ENCODE measurements at places on chromosomes 4 and X. TPM values are rescaled to one million over a fixed set of nuclear protein-coding genes. Genes with fewer than 3 reads are reported as not detected.

DNA sequence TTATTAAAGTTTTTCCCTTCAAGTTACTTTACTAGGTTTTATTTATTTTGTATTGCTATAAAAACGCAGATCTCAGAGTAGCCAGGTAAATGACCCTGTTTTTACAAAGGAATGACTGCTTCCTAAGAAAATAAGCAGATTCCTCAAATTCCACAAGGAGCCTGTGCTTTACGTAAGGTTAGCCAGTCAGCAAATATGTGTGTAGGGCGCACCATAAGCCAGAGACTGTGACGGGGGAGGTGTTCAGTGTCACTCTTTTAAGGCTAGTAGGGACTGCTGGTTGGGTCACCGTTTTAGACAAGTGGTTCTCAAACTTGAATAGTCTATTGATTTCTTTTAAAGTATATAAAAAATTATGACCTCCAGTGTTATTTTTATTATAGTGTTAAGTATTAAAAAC is 119.9 kb downstream of the ANK2 start:
- DNase-seq, result no peak

DNA sequence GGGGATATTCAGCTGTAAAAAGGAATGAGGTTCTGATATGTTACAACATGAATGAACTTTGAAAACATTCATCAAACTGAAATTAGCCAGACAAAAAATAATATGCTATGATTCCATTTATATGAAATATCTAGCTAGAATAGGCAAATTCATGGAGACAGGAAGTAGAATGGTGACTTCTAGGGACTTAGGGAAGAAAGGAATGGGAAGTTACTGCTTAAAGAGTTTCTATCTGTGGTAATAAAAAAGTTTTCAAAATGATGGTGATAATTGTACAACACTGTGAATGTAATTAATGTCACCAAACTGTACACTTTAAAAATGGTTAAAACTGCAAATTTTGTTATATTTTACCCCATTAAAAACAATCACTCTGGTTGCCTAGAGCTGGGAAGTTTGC is 30.2 kb downstream of the SMIM14 start:
- DNase-seq, result no peak

Gene CD38
- 22.8 TPM for total RNA-seq

- no peak for DNase-seq
Measured at GRCh38 chrX:44898411-44899221, 25.6 kb downstream of the KDM6A start.

- DNase-seq, result no peak
Measured at GRCh38 chr4:57412259-57413054, 302.3 kb upstream of the IGFBP7 start.

Gene IL13RA2
- not detected for total RNA-seq

Gene NXF2B
- total RNA-seq, result not detected

Gene INTU
- not detected for total RNA-seq

DNA sequence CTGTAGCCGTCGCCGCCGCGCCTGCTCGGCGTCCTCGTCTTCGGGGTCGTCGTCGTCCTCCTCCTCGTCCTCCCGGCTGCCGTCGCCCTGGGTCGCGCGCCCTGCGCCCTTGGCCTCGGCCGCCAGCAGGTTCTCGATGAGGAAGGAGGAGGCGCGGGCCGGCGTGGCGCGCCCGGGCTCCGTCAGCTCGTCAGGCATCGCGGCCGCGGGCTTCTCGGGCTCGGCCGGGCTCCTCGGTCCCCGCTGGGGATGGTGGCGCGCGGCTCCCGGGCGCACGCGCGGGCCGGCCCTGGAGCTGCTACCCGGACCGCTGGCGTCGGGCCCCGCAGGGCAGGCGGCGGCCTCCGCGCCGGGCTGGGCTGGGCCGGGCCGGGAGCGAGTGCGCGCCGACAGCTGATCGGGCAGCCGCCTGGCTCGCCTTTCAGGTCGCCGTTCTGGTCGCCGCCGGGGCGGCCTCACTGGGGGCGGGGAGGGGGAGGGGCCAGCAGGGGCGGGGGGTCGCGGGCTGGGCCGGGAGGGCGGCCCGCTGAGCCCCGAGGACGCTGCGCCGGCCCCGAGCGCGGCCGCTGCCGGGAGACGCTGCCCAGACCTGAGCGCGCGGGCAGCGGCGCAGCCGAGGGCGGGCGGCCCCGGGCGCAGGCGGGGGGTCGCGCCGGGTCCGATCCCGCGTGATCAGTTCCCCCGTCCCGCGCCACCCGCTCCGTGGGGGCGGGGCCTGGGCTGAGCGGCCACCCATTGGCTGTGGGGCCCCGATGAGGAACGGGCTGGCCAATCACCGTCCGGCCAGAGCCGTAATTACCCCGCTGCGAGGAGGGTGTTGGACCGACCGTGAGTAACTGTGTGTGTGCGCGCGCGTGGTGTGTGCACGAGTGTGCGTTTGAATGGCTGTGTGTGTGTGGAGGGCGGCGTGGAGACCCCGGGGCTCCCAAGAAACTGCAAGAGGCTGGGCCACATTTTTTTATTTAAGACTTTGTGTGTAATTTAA is at the start of gene HMX1:
TSS of gene HMX1 (minus strand) at position 423 of the 985 bp plus-strand sequence. CDS start at position 198, 225 bp downstream.
- DNase-seq, result no peak

Gene SPANXN4
- total RNA-seq, result not detected

Gene HSFX2
- total RNA-seq, result not detected

Gene MAGEC2
- not detected for total RNA-seq

GRCh38 chr4:25401066-25401465 is 24.0 kb downstream of the ANAPC4 start:
- DNase-seq, result no peak

GRCh38 chrX:78957049-78957767 is 12.0 kb downstream of the P2RY10 start:
- DNase-seq, result no peak

- DNase-seq, result no peak
Measured at GRCh38 chr4:141133999-141134995, 1.0 kb upstream of the RNF150 start.

All from T-cell (primary cell).